Stimulated activated naive CD4-positive, alpha-beta T cell treated with Interleukin-2 at 50 U/mL for 16 hours (primary cell): ENCODE measurements at places on chromosomes 2 and 18.

DNA sequence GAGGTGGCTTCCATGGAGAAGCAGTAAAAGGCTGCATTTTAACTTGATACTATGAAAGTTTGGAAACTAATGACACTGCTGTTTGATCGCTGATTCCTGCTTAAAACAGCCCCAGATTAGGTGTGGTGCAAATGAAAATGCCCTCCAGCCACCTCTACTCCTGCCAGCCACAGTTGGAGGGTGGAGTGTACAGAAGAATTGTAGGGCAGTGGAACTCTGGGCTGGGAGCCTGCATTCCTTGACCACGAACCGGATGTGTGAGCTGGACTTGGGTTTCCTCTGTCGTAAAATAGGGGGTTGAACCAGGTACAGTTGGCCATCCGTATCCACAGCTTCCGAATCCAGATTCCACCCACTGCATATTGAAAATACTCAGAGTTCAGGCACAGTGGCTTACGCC is 84.6 kb upstream of the RFX8 start:
- DNase-seq: no peak

- DNase-seq: no peak
Measured at GRCh38 chr18:60873708-60874107, 459.5 kb upstream of the CDH20 start.

GRCh38 chr18:51361130-51361860 is 163.8 kb upstream of the MEX3C start:
- DNase-seq: no peak

- no peak for DNase-seq
Measured at GRCh38 chr18:42196651-42197050, 241.6 kb downstream of the PIK3C3 start.

- no peak for DNase-seq
Measured at GRCh38 chr2:172109988-172110811, 7.5 kb upstream of the DLX2 start.

GRCh38 chr2:33321236-33321771 is 155.1 kb upstream of the RASGRP3 start:
- DNase-seq: peak; percentile 34

GRCh38 chr2:2663401-2664036 is 332.4 kb upstream of the MYT1L start:
- DNase-seq: no peak

DNA sequence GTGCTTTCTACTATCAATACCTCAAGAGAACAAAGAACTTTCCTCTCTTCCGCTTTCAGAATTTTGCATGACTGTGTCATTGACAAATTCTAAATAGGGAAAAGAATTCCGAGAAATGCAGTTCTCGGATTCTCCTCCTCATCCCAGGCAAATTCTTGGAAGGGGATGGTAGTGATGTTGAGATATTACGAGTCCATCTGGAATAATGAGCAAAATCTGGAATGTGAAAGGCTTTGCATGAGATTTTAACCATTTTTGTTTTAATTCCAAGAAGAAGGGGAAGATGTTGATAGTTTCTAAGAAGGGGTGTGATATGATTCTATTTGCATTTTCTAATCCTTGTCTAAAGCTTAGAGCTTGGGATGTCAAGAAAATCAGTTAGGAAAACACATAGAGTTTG is 127.1 kb upstream of the DOCK10 start:
- no peak for DNase-seq

- DNase-seq: no peak
Measured at GRCh38 chr2:19111354-19111753, 247.1 kb downstream of the OSR1 start.

DNA sequence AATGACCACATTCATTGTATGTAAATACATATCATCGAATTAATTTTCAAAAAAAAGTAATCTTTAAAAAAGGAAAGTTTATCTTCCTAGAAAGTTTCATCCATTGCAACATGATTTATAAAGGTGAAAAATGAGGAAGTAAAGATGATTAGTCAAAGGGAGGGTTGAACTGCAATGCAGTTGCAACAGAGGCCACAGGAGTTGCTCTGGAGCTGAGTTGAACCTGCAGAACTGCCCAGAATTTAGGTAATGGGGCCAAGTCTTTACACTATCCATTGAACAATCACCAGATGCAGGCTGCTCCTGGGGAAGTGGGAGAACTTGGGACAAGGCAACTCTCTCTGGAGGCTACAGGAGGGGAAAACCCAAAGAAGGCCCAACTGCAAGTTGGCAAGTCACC is 390.7 kb downstream of the METTL4 start:
- no peak for DNase-seq

DNA sequence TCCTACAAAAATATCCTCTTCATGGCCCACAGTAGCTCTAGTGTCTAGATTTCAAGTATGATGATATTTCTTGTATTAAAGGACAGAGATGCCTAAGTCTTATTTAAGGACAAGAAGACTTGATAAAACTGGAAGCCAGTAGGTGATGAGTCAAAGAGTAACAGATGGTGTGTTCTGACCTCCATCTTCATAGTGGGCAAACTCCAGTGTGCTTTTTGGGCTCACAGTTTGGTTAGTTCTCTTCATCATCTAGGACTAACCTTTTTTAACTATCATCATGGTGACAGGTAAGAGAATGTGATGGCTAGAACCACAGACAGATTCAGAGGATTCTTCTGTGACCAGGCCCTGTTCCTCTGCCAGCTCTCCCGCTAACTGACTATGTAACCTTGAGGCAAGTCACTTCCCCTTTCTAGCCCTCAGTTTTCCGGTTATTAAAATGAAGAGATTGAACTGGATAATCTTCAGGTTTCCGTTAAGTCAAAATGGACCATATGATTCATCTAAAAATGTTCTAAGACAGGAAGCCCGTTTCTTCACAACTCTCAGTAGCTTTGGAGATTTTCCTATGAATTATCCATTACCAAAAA is 140.3 kb upstream of the RASGRP3 start:
- no peak for DNase-seq

- no peak for DNase-seq
Measured at GRCh38 chr18:9113468-9114149, 11.1 kb downstream of the NDUFV2 start.

DNA sequence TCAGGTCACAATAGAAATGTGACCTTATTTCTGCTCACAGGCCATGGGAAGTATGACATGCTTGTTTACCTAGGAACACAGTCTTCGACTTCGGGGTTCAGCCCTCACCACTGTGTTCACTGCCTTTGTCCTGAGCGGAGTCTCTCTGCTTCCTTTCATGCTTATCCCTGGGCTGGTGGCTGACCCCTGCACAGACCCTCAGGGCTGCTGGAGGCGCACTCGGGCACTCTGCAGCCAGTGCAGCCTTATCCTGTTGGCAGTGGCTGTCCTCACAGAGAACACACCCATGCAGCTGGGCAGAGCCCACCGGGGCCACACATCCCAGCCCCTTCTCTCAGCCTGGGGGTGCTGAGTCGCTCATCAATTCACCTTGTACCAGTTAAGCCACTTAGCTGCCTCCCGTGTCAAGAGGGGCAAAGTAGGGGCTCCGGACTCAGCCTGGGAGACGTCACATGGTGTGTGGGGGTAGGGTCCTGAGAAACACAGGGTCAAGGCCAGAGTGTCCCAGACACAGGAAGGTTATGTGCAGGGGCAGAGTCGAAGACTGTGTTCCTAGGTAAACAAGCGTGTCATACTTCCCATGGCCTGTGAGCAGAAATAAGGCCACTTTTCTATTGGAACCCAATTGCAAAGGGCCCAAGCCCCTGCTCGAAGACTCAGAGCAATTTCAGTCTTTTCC is 107.5 kb downstream of the FAM210A start:
- DNase-seq: no peak

DNA sequence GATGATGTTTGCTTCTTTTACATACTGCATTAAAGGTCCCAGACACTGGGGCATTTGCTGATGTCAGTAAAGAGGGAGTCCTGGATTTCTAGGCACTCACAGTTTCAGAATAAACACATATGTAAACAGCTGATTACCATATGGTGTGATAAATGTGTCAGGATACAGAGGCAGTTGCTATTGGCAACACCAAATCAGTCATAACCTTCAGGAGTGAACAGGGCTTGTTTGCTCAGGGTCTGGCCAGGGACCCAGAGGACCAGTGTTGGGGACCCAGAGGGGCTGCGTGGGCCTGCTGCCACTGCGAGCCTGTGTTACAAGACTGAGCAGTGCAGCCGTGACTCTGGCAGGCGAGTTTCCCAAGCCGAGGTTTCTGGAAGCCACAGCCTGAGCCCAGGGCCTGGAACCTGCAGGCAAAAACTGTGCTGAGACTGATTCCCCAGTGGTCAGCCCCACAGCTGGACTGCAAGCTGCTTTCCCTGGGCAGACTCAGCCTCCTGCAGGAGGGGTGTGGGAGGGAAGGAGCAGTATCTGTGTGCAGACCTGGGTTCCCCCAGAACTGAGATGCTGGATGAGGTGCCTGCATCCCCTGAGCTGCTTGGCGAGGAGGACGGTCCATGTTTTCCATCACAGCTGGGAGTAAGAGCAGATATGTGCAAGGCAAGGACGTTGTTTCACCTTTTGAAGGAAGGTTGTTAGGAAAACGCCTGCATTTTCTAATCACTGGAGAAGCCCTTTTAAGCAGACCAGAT is 23.6 kb downstream of the ASAP2 start:
- no peak for DNase-seq

- DNase-seq: no peak
Measured at GRCh38 chr2:72822794-72823193, 3.0 kb downstream of the EXOC6B start.

DNA sequence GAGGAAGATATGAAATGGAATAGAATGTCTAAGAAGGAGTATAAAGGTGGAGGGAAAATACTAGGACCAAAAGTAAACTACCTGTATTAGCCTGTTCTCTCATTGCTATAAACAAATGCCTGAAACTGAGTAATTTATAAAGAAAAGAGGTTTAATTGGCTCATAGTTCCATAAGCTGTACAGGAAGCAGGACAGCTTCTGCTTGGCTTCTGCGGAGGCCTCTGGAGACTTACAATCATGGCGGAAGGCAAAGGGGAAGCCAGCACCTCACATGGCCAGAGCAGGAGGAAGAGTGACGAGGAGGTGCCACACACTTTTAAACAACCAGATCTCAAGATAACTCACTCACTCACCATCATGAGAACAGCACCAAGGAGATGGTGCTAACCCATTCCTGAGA is 32.9 kb upstream of the TMEM177 start:
- no peak for DNase-seq
